ENCODE measurements at places on chromosomes 11 and 22.

DNA sequence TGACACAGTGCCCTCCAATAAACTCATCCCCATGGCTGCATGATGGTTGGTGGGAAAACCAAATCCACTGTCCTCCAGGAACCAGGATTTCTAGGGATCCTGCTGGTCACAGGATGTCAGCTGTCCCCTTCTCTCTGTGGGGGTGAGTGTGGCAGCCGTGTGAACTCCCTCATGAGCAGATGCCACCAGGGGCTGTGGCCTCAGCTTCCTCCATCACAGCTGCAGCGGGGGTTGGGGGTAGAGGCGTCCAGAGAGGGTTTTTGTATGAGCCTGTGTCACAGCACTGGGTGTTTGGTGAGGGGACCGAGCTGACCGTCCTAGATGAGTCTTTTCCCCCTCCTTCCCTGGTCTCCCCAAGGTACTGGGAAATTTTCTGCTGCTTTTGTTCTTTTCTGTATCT, 26.4 kb downstream of the IGLL5 start:
- DNase-seq: no peak

DNA sequence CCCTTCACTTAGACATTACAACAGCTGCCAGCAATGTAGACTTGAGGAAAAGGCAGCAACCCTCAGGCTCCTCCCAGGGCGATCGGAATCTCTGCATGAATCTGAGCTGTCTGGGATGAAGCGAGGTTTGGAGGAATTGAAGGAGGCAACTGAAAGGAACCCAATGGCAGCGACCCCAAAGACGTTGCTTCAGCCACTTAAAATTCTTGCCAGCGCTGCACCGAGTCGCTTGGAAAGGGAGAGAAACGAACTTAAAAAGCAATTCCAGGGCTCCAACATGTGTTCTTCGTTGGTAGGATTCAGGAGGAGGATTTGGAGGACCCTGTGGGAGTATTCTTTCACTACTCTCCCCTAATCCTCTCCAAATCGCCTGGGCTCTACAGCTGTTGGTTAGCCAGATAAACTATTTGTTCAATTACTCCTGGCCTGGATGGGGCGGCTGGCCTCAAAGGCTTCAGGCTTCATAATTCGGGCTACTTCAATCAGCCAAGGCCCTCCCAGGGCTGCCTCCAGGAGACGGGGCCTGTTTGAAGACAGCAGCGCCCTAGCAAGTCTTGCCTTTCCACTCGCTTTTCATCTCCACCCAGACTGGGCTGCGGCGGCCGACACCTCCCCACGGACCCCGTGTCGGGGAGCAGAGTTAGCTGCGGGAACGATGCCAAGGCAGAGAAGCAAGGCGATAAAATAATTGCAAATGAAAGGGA, 72.4 kb upstream of the TMEM45B start:
- DNase-seq: no peak

DNA sequence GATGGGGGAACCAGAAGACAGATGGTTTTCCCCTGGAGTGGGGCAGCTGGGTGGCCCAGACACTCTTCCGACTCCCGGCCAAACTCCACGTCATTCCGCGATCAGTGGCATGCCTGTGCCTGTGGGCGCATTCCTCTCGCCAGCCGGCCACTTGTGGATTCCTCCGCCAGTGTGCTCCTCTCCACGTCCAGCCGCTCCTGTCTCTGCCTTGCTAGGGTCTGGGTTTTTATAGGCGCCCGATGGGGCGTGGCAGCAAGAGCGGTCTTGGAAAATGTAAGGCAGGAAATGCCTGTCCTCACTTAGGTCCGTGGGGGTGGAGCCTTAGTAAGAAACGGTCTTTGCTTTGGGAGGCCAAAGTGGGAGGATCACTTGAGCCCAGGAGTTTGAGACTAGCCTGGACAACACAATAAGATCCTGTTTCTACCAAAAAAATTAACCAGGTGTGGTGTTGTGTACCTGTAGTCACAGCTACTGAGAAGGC, 81.6 kb upstream of the SEPTIN5 start:
- DNase-seq: no peak

DNA sequence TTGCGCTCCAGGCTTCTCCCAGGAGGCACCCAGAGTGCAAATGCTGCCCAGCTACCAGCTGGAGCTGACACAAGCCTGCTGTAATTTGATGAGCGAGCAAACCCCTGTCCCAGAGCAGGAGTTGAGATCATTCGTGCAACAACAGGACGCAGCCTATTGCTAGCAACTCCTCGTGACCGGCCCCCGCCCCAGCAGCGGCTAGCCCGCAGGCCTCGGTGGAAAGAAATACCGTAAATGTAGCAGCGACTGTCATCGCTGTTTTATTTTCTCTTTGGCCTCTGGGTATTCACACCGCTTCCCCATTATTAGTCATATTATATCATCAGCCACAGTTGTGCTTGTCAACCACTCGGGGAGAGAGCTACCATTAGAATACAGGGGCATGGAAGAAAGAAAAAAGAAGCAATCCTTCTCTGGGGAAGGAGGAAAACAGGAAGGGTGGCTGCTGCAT, 59.2 kb upstream of the ATXN10 start:
- DNase-seq: peak; percentile 63

- peak; percentile 92 for DNase-seq
Measured at GRCh38 chr22:30422481-30423300, 2.9 kb upstream of the MTFP1 start.
